ENCODE measurements at places on chromosomes 11 and 22.
A peak's percentile ranks its signal among the peaks of the same experiment; 100 is the strongest.

- DNase-seq, result peak; percentile 99
Observed at GRCh38 chr11:67507864-67508485, at the start of gene CDK2AP2. TSS of gene CDK2AP2 (minus strand) at chr11:67508162. CDS start at chr11:67508082, 80 bp downstream.

- no peak for DNase-seq
Observed at GRCh38 chr11:60860943-60861342, 5.2 kb upstream of the PTGDR2 start.

DNA sequence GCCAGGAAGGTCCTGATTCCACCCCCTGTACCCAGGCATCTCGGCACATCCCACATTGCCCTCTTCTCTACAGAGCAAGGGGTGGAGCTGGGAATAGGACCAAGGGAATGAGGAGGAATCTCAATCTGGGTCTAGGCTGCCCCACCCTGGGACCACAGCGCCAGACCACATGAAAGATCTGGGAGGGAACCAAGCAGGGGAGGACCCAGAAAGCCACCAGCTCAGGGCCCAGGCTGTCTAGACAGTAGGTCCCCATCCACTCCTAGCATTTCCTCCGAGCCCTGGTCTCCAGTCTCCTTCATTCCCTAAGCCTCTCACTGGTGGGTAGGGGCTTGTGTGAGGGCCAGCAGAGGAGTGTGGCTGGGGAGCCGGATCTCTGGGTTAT lies 11.6 kb downstream of the PHLDB1 start:
- DNase-seq, result no peak

DNA sequence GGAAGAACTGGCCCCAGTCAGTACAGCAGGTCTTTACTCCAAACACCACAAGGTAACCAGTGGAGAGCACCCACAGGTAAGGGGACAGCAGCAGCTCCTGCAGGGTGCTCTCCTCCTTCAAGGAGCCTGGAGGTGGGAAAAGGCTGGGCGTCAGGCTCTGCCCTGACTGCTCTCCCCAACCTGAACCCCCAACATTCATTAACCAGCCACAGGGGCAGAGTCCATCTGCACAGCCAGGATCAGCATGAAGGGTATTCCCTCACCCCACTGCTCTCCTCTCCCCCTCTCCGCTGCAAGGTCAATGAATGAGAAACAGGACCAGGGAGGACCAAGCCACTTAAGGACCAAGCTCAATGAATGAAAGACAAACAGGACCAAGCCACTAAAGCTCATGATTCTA lies 3.7 kb downstream of the SLC37A4 start:
- DNase-seq, result no peak

GRCh38 chr22:30277547-30278344 lies 11.1 kb upstream of the OSM start:
- peak; percentile 76 for DNase-seq

DNA sequence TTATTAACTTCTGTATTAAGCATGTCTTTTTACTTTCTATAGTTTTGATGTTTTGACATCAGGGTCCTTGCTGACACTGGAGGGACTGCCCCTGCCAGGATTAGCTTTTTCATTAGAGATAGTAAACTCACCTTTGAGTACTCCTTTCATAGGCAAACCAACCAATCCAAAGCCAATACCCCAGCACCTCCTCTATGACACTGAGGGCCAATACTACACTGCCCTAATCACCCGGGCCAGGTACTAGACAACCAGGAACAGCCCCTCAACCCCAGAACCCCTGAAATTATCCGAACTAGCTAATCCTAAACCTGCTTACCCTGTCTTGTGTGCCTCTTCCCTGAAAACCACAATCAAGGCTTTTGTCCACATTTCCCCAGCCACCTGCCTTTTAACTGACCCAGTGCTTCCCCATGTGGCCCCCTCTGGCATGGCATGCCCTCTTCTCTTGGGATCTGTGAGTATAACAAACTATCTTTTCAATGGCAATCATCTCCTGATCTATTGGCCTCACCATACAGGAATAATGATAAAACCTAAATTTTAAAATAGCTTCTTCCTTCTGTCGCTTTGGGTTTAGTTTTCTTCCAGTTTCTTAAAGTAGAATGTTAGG lies 31.2 kb downstream of the RAB6A start:
- no peak for DNase-seq

GRCh38 chr11:73281796-73282660 lies 9.9 kb downstream of the P2RY6 start:
- DNase-seq, result no peak

- DNase-seq, result no peak
Observed at GRCh38 chr11:77821349-77821851, 456 bp downstream of the AAMDC start.

DNA sequence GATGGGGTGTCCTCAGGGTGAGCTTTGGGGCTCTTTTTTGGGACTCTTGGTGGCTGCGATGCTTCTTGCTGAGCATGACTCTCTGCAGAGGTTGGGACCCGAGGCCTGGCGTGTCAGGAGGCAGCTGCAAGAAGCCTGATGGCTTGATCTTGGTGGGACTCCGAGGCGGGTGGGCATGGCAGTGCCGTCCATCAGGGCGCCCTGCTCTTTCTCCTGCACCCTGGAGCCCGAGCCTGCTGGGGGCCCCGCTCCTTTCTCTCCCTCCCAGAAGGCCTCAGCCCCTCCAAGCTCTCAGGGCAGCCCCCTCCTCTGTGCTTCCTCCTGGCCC lies 432.7 kb downstream of the TBC1D22A start:
- DNase-seq, result no peak

DNA sequence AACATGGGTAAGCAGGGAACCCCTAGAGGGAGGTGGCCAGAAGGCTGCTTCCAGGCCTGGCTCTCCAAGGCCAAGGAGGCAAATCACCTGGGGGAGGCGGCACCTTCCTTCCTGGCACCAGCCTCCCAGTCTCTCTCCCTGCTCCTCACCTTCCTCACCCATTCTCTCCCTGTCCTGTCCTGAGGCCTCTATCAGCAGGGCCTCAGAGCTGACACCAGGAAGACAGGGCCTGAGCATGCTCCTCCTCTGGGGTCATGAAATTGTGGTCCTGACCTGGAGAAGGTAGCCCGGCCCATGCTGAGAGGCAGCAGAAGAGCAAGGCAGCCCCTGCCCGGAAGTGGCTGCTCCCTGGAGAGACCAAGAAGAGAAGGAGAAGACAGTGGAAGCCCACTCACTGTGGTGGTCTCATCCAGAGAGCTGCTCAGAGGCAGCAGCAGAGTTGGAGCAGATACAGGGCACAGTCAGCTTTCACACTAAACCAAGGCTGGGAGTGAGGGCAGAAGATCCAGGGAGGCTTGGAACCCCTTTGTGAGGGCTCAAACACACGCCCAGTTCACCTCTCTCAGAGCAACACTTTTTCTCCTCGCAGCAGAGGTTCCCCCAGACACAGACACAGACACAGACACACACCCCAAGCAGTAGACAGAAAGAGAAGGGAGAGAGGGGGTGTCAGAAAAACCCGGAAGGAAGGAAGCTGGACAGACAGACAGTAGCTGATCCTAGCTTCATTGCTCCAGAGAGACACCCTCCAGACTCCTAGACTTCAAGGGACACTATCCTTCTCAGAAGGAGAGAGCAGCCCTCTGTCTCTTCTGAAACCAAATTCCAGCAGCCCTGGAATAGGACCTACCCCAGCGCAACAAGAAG lies 1.8 kb downstream of the BCL9L start:
- no peak for DNase-seq

DNA sequence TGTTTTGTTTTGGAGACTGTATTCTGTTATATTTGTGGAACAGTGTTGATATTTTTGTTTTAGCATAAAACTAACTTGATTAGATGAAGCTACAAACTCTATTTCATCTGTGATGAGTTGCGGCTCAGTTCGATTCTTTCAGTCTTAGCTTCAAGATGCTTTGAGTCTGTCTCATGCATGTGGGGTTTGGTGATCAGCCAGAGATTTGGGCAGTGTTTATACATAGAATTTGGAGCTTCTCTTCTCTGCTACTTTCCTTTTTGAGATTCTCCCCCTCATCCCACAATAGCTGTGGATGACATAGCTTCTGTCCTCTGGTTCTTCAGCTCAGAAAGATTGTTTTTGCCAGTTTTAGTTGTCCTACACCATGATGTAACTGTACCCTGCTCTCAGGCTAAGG lies 90.4 kb downstream of the ARHGAP20 start:
- DNase-seq, result no peak

DNA sequence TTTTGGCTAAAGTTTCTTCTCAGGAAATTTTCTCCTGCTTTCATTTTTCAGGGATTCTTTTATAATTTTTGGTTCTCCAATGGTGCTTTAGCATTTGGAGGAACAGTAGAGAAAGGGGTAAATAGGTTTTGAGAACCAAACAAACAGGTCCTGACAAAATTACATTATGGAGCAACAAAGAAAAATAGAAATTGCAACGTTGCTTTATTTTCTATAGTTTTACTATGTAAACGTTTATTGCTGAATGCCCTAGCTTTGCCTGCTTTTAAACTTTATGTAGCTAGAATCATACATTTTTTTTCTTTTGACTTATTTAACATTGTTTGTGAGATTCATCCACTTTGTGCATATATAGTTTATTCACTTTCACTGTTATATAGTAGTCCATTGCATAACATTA lies 43.8 kb upstream of the OR5P2 start:
- DNase-seq, result no peak

DNA sequence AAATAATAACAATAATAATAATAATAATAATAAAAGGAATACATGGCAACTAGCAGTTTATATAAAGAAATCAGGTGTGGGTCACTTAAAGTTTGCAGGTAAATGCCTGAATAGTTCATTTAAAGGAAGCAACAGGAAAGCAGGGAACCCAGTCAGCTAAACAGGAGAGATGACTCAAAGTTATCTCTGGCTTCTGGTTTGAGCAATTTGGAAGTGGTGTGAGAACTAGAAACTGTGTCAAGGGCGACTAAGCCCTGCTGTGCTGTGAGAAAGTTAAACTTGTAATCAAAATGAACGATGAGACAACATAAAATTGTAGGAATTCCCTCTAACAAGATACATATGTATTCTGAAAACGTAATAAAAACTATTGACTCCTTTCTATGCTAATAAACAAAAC lies 35.5 kb downstream of the SLC22A9 start:
- no peak for DNase-seq

DNA sequence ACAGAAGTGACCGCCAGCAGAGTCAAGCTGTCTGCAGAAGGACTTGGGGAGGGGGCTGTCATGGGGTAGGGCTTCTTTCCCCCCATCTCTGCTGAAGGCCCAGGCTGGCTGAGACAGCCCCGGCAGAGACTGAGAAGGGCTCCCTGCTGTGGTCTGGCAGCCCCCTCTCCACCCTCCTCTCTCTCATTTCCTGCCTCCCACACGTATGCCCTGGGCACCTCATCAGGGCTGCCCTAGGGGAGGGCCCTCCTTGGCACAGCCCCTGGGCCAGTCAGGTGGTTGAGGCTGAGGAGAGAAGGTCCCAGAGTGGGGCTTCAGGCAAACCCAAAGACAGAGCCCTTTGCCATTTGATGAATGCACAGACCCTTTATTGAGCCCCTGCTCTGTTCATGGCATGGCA lies 3.6 kb downstream of the RASD2 start:
- DNase-seq, result no peak

- DNase-seq, result no peak
Observed at GRCh38 chr11:65113361-65113756, 1.7 kb downstream of the TM7SF2 start.

GRCh38 chr22:24515027-24515338 lies 19.9 kb downstream of the UPB1 start:
- DNase-seq, result no peak

GRCh38 chr11:128165572-128165971 lies 421.8 kb downstream of the ETS1 start:
- peak; percentile 10 for DNase-seq

GRCh38 chr11:34256626-34257025 lies 101.2 kb downstream of the ABTB2 start:
- DNase-seq, result no peak

DNA sequence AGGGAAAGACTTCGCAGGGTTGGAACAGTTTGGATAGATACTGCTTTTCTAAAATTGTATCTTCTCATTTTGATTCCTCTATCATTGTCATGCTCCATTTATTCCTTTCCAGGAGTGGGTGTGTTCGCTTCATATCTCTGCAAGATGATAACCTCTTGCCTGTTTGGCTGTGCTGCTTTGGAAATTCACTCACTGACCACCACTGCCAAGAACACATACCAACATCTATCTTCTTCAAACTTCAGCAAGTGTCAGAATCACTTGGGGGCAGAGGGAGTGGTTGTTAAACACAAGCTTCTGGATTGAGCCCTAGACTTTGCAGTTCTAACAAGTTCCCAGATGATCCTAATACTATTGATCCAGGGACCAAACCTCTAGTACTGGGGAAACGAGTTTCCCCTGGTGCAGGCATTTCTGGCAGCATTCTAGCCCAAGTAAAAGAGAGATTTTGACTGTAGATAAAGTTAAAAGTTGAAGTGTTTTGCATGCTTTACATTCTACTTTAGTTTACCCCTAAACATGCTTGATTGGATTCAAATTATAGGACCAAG lies 11.5 kb upstream of the DKK3 start:
- no peak for DNase-seq

GRCh38 chr11:107844041-107844440 lies 14.5 kb downstream of the SLC35F2 start:
- no peak for DNase-seq

DNA sequence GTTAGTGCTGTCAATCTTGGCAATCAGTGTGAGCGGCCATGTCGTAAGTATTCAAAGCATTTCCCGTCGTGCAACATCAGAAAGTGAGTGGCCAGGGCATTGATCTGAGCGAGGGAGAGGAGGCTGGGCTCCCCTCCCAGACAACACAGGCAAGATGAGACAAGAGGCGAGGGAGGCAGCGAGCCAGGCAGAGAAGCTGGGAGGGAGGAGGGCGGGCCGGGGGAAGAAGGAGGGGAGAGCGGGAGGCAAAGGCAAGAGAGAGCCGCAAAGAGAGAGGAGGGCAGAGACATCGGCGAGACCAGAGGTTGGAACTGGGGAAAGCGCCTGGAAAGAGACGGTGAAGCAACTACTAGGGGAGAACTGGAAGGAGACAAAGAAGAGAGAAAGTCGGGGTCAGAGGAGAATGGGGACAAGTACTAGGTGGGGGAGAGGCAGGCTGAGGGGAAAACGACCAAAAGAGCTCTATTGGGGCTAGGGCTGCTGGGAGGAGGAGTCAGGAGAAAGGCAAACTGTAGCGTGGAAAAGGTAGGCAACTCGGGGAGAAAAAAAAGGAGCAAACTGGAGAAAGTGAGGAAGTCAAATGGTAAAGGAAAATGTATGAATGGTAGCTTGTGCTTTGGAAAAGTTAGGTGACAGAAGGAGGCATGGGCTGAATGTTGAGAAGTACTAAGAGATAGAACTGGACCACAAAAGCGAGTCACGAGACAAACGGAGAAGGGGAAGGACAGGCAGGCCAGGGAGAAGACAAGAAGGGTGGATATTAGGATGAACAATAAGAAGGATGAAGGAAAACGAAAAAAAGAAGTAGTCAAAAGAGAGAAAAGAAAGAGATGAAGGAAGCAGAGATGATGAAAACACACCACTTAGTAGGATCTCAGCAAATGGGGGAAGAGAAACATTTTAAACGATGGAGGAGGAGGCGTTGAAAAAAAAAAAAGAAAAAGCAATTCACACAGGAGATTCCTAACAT lies 130.5 kb upstream of the C11orf58 start:
- DNase-seq, result no peak

GRCh38 chr11:7590529-7590928 lies 76.7 kb downstream of the PPFIBP2 start:
- no peak for DNase-seq

GRCh38 chr11:125345421-125346178 lies 150.5 kb downstream of the FEZ1 start:
- DNase-seq, result no peak

- no peak for DNase-seq
Observed at GRCh38 chr11:57394203-57394965, 3.9 kb upstream of the PRG2 start.

All from MV-4-11 (cell line).